Activated CD4-positive, alpha-beta T cell treated with anti-CD3 and anti-CD28 coated beads for 24 hours (primary cell): ENCODE measurements at places on chromosomes 7 and 10.

- DNase-seq, result no peak
These were observed 20.8 kb upstream of the SEPTIN7 start for GRCh38 chr7:35780070-35780469.

DNA sequence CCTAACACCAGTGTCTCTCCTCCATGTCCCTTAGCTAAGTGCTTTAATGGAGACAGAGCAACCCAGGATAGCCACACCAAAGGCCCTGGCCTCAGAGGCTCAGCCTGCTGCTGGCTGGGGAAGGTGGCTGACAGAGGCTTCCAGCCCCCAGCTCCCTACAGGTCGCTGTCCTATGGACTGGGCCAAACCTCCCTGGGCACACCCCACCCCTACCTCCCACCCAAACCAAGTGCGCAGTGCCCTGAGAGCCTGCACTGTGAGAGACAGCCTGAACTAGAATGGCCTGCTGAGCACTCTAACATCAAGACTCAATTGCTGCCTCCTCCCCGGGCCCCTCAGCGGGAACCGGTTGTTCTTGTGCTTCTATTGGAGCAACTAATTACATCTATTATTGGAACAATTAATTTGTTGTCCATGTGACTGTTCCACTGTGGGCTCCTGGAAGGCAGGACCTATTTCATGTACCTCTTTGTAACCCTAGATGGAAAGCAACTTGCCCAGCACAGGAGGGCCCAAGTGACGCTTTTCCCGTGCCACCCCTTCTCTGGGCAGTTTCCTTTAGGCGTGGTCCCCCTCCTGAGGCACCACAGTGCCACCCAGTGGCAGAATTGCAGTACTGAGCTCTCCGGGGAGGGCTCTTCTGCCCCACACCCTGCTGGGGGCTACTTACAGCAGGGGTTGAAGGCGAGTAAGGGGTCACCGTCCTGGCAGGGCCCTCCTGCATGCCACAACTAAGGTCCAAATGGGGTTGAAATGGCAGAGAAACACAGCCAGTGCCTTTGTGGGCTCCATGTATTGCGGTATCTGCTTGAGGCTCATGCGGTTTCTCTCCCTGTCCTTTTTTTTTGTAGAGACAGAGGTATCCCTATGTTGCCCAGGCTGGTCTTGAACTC lies 63.7 kb upstream of the WAPL start:
- DNase-seq, result peak; percentile 66

GRCh38 chr7:134731616-134732015 lies 47.8 kb upstream of the CALD1 start:
- DNase-seq, result no peak

- DNase-seq, result no peak
These were observed 24.7 kb upstream of the MSMB start for GRCh38 chr10:46070749-46071148.

DNA sequence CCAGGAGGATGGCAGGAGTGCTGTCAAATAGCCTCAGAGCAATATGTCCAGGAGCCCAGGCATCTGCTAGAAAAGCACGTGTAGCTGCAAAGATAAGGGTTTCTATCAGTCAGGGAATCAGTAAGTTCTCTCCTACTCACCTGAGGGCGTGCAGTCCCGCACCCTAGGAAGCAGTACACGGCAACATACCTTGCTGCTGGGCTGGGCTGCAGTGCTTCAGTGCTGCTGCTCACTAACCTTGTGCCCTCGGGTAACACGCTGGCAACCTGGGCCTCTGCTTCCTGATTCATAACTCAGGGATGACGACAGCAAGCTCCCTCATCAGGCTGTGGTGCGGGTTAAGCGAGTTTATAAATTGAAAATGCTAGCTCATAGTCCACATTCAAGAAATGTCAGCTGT lies 29.5 kb upstream of the CCNY start:
- DNase-seq, result no peak

DNA sequence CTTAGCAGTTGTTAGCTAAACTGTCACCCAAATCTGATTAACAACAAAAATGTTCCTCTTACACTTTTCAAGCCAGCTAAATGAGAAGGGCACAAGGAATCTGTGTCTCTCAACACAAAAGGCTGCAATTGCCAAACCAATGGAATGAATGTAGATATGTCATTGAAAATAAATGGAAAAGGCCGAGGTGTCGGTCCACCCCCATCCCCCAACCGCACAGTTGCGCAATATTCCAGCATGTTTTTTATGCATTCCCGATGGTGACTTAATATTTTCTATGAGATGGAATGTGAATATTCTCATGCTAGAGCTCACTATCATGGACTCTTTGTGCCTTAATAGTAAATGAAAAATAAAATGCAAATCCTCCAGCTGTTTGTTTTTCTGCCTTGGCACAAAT lies 181.6 kb upstream of the LRGUK start:
- DNase-seq, result no peak

DNA sequence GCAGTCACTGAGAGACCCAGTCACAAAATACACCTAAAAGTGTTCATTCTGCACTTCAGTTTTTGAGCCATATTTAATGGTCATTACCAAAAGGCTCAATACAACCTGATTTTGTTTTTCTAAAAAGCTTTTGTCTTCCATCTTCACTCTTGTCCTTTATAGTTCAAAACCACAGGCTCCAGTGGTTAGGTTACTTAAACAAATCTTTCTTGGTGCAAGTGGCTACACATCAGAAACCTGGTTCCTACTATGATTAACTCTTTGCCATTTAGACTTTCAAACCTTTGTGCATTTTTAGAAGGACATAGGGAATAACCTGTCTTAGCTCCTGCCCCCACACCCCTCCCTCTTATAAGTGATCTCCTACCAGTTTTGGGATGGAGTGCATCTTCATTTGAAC lies 135.8 kb downstream of the STRA8 start:
- no peak for DNase-seq

GRCh38 chr10:62760401-62760800 lies 44.1 kb upstream of the ADO start:
- DNase-seq, result no peak

- no peak for DNase-seq
These were observed 36.3 kb downstream of the ARHGAP22 start for GRCh38 chr10:48568546-48568945.
